Activated naive CD4-positive, alpha-beta T cell treated with anti-CD3 and anti-CD28 coated beads, Interleukin-2, amount 50 U/mL, for 72 hours (primary cell): ENCODE measurements at places on chromosomes 5 and 9. TPM values are rescaled to one million over a fixed set of nuclear protein-coding genes. Genes with fewer than 3 reads are reported as not detected.

GRCh38 chr5:168467755-168468330 is 18.4 kb upstream of the RARS1 start:
- DNase-seq = no peak

- DNase-seq = no peak
These were observed 23.5 kb upstream of the SSBP2 start for GRCh38 chr5:81774374-81774773.

- peak; percentile 78 for DNase-seq
These were observed 2.4 kb upstream of the VAV2 start for GRCh38 chr9:133994353-133995011.

- DNase-seq = no peak
These were observed 1327.8 kb upstream of the WWC1 start for GRCh38 chr5:166963596-166963995.

DNA sequence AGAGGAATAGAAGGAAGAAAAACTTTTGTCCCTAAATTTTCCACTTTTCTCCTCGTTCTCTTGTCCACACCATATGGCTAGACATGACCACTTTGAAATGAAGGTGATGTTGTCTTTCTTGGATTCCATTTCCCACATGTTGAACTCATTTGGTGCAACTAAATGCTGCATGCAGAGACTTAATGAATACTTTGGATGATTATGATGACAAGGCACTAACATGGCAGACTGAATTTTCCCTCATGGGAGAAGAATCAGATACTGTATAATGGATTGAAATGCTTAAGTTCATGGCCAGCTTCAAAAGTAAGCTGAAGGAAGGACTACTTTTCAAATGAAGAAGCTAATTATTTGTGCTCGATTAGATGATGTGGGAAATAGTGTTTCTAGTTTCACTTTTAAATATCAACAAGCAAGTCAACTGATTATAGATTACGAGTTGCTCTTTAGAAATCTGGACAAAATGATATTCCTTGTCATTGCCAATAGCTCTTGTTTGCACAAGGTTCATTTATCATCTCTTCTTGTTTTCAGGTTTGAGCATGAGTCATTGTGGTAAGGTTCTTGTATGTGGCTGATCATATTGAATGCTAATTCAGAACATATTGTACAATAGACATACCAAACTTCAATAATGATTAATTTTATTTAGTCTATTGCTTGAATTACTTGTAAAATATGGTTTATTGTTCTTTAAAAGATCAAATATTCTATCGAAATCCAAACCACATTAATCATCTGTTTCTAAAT is 501.3 kb upstream of the FTMT start:
- DNase-seq = no peak

GRCh38 chr5:10454591-10455276 is 13.1 kb downstream of the ROPN1L start:
- DNase-seq = no peak

DNA sequence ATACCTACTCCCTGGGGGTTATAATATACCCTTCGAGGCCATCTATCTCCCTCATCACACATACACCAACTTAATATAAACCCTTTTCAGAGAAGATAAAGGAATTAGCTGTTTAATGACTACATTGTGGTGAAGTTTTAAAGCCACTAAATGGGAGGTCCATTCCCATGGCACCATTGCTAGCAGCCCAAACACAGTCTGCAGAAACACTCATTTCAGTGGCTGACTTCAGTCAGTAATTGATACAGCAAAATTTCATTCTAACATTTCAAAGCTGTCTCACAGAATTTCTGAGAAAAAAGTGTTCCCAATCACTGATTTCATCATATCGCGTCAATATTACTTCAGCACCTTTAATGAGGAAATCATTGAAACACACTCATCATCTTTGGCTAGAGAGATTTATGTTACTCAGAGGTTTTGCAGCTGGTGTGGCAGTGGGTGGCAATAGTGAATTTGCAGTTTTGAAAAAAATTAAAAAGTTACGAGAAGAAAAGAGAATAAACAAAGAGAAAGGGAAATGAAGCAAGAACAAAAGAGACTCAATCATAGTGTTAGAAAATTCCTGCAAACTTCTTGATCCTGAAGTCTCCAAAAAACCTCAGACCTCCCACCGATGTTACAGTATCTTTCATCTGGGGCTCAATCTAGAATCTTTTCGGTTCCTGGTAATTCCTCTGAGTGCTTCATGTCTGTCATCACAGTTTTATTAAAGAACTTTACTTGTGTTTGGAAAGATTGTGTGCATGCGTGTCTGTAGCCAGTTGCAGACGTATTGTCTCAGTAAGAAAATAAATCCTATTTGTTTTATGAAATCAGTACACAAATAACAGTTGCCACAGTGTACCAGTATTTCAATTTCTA is 105.0 kb downstream of the ERCC6L2 start:
- DNase-seq = no peak

- DNase-seq = no peak
These were observed 25.1 kb upstream of the LMX1B start for GRCh38 chr9:126588491-126589168.

DNA sequence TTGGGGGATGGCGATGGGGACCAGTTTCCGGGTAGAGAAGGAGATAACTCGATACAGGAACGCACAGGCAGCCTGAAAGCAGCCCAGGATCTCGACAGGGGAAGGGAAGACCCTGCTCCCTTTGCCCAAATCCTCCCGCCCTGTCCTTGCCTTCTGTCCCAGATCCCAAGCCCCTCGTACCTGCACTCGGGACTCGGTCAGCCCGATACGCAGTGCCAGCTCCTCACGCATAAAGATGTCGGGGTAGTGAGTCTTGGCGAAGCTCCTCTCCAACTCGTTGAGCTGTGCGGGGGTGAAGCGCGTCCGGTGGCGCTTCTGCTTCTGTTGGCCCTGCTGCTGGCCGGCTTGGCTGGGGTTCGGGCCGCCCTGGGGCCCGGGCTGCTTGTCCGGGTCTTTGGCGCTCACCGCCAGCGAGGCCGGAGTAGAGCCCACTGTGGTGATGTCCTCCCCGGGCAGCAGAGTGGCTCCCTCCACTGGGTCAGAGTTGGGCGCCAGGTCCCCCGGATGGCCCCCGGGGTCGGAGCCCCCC is 1.8 kb downstream of the OTP start:
- DNase-seq = no peak

DNA sequence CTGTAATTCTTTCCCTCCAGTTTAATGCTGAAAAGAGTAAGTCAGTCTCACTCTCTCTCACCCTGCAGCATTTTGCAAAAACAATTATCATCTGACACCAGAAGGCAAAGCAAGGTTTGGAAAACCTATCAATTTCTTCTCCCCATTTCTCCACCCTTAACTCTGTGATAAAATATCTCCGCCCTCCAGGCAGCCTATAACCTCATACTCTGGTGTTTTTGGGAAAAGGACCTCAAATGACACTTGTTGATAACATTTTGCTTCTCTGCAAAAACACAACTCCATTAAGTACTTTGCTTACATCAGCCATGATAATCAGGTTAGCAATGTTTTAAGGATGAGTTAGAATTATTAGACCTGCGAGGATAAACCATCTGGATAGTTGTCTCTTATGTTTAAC is 2.3 kb downstream of the ANKH start:
- DNase-seq = no peak

DNA sequence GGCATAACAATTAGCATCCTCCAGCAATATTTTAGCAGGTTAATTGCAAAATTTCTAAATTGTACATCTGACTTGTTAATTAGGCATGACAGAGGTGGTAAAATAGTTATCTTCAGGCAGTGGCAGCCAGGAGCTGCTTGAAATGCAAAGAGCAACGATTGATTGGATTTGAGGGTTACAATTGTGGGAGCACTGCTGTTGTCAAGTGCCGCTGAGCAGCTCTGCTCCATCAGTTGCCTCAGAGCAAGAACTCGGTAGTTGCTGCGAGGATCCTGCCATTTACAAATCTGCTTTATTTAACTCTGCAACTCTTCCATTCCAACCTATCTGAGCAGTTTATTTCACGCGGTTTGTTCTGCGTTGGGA is 12.6 kb downstream of the PBX3 start:
- DNase-seq = no peak

DNA sequence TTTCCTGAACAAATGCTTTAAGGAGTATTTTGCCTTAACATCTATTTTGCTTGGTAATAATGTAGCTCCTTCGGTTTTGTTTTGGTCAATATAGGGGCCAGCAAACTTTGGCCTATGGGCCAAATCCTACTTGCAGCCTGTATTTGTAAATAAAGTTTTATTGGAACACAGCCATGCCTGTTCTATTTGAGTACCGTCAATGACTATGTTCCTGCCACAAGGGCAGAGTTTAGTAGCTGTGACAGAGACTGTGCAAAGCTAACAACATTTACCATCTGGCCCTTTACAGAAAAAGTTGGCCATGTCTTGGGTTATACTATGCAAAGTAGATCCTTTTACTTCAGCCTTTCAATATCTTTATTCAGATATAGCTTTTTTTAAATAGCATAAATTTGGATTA is 113.4 kb downstream of the NR3C1 start:
- no peak for DNase-seq

- no peak for DNase-seq
These were observed 73.2 kb downstream of the SH3PXD2B start for GRCh38 chr5:172380987-172381643.

DNA sequence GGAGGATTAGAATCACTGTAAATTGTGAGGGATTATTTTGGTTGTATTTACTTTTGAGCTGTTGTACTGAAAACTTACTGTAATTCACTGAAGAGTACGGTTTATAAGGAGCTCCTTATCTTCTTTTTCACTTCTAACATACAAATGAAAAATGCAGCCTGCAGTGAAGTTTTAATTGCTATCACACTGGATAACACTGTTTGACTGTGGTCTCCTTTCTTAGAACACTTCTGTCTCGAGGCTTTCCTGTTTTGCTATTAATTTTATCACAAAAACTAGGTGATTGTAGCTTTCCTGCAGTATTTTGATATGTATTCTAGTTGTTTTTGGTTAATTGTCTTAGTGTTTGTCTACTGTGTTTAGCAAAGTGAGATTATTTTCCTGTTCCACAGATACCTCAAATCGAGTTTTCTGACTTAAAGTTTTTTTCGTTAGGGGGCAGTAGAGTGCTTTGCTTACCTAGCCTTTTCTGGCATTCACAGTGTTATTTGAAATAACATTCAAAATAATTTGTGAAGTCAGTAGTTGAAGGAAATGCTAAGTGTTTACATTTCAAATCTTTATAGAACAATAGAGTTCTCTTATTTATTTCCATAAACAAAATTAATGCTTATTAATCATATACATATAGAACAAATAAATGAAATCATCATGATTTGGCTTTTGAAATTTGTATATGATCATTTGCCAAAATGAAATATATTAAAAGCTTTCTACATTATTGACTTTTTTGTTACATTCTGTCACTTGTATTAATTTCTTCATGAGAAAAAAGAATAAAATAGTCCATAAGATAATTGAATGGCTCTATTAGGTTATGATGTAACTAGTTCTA is 52.9 kb downstream of the COMMD10 start:
- no peak for DNase-seq

DNA sequence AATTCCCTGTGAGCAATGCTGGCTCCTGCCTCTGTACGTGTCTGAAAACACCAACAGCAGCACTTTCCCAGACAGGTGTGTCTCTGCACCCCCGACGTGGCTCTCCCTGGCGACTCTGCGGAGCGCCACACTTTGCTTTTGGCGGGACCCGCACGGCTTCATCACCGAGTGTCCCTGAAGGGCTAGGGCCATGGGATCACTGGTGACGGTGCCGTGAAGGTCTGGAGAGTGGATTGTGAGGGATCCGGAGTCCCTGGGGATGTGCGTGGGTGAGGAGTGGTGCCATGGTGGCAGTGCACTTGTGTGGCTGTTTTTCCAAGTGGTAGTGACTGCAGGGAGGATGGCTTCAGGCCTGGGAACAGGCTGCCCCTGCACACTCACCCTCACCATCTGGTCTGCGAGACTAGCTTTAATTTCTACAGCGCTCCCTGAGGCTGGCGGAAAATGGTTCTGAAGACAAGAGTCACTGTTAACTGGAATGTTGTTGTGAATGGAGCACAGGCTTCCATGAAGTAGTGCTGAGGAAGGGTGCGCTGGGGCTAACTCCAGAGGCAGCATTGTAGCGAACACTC is 3.2 kb downstream of the NKD2 start:
- DNase-seq = no peak

DNA sequence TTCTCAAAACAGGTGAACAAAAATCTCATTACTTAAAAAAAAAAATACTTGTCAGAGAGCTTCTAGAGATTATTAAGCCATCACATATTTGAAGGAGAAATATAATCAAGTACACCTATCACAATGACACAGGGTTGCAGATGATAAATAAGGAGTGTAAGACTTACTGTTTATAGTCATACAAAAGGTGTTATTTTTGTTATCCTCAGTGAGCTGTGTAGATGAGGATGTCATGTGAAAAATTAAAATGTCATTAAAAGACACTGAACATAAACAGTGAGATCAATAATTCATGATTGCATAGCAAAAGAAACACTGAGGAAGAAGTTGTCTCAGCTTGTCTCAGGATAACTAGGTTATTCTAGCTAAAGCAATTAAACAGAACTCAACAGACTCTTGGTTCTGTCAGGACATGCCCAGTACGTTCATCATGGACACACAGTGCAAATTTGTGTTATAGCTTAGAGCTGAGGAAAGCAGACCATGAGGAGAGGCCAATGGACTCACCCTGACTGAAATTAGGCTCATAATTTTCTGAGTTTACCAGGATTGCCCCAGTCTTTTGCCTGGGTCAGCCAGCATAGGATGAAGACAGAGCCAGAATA is 1162.6 kb upstream of the C9orf72 start:
- DNase-seq = no peak

DNA sequence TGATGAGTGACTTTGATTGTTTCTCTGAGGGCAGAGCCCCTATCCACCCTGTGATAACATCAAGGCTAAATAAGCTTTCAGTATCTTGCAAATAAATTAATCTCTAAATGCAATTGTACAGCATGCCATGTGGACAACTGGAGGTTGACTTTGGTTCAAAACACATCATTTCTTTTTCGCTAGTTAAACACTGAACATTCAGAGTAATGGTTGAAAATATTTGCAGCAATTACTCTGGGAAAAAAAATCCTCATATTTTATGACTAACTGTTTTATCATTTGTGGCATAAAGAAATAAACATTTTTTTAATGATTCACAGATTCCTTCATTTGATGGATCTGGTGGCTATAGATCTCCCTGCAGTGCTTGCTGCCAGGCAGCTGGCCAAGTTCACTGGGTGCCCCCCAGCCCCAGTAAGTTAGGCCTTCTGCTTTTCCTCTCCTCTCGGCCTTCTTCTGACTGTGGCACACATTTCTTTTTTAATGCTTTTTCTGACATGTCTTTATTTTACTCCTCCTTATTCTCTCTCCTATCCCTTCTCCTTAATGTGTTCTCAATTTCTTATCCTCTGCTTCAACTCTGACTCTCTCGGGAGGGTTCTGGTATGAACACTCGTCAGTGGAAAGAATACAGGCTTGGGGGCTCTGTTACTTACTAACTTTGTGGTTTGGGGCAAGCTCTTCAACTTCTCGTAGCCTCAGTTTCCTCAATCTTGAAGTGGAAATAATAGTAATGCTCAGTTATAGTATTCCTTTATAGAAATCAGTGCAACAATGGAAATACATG is 69.6 kb downstream of the ADAMTSL1 start:
- no peak for DNase-seq

GRCh38 chr5:97657239-97657638 is 474.2 kb upstream of the RIOK2 start:
- DNase-seq = no peak

GRCh38 chr9:129983891-129984290 is 59.1 kb downstream of the FNBP1 start:
- no peak for DNase-seq

- no peak for DNase-seq
These were observed 9.3 kb upstream of the OR13F1 start for GRCh38 chr9:104494808-104495207.

- DNase-seq = no peak
These were observed 1963.3 kb upstream of the CDH9 start for GRCh38 chr5:29001666-29002065.

WWC1 gene
- 6.1 TPM for total RNA-seq

FLT4 gene
- total RNA-seq = 0.98 TPM

SAXO1 gene
- total RNA-seq = not detected

SPATA31A5 gene
- not detected for total RNA-seq

PCDHA5 gene
- not detected for total RNA-seq
